ENCODE measurements at places on chromosomes 1 and 21.

DNA sequence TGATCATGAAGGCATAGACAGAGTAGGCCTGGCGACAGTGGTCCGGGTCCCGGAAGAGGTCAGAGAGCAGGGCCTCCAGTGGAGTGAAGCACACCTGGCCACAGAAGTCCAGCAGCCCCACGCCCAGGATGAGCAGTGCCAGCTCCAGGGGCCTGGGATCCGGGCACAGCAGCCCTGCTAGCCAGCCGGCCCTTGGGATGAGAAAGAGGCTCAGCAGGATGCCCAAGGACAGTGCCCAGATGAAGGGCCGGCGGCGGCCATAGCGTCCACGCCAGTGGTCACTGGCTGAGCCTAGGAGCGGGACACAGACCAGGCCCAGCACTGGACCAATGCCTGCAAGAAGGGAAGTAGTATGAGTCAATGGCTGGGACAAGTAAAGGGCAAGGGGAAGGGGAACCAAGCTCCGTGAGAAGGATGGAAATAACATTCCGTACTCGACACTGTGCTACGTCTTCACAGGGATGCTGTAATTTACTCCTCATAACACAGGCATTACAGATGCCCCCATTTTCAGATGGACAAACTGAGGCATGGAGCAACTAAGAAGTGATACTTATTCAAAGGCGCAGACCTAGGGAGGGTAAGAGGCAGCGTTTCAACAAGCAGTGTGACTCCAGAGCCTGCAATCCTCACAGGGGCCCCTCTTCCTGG, 16.9 kb downstream of the SLC45A3 start:
- DNase-seq = no peak

- no peak for DNase-seq
Observed at GRCh38 chr1:233032916-233033315, 82.5 kb downstream of the NTPCR start.

GRCh38 chr1:201391225-201391624, 7.9 kb downstream of the LAD1 start:
- no peak for DNase-seq

GRCh38 chr21:14900611-14901010, 164.2 kb downstream of the NRIP1 start:
- no peak for DNase-seq

DNA sequence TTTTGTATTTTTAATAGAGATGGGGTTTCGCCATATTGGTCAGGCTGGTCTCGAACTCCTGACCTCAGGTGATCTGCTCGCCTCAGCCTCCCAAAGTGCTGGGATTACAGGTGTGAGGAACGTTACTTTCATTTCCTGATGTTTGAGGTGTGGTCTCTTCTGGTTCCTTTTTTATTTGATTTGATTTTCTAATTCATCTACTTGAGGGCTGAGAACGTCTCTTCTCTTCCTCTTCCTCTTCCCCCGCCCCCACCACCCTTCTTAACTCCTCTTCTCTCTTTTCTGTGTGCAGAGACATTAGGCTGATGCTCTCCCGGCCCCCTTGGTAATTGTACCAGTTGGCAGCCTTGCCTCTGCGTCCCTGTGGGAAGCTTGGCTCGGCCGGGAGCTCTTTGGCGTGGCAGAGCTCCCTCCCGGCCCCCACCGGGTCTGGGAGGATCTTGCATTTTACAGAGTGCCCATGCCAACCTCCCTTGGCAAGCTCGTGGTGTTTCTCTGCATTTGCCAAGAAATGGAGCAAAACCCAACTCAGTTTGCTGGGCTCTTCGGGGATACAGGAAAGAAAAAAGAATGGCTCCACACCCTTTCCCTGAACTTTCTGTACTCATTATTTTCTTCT, 19.9 kb downstream of the CRYAA start:
- DNase-seq = no peak

DNA sequence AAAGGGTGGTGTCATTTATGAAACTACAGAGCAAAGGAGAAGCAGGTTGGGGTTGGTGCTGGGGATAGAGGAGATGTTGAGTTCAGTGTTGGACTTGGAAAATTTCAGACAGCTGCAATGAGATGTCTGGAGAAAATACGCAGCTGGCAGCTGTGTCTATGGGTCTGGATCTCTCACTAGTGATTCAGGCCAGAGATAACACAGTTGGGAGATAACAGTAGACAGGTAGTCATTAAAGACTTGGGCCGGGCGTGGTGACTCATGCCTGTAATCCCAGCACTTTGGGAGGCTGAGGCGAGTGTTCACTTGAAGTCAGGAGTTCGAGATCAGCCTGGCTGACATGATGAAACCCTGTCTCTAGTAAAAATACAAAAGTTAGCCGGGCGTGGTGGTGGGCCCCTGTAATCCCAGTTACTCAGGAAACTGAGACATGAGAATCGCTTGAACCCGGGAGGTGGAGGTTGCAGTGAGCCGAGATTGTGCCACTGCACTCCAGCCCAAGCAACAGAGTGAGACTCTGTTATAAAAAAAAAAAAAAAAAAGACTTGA, 2.5 kb upstream of the TFAP2E start:
- DNase-seq = no peak

DNA sequence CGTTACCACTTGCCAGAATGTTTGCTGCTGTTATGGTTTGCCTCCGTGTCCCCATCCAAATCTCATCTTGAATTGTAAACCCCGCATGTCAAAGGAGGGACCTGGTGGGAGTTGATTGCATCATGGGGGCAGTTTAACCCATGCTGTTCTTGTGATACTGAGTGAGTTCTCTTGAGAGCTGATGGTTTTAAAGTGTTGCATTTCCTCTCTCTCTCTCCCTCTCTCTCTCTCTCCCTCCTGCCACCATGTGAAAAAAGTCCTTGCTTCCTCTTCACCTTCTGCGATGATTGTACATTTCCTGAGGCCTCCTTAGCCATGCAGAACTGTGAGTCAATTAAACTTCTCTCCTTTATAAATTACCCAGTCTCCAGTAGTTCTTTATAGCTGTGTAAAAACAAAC, 44.4 kb downstream of the CFHR5 start:
- DNase-seq = no peak

- no peak for DNase-seq
Observed at GRCh38 chr1:179808503-179808902, 65.4 kb downstream of the FAM163A start.

- no peak for DNase-seq
Observed at GRCh38 chr1:240031009-240031408, 60.7 kb upstream of the FMN2 start.

- no peak for DNase-seq
Observed at GRCh38 chr1:228833911-228834688, 98.8 kb downstream of the RHOU start.

- no peak for DNase-seq
Observed at GRCh38 chr1:24161270-24161669, 18.3 kb upstream of the IL22RA1 start.
